Putamen (tissue), 1 donor: ENCODE measurements at places on chromosomes 2 and 18.

DNA sequence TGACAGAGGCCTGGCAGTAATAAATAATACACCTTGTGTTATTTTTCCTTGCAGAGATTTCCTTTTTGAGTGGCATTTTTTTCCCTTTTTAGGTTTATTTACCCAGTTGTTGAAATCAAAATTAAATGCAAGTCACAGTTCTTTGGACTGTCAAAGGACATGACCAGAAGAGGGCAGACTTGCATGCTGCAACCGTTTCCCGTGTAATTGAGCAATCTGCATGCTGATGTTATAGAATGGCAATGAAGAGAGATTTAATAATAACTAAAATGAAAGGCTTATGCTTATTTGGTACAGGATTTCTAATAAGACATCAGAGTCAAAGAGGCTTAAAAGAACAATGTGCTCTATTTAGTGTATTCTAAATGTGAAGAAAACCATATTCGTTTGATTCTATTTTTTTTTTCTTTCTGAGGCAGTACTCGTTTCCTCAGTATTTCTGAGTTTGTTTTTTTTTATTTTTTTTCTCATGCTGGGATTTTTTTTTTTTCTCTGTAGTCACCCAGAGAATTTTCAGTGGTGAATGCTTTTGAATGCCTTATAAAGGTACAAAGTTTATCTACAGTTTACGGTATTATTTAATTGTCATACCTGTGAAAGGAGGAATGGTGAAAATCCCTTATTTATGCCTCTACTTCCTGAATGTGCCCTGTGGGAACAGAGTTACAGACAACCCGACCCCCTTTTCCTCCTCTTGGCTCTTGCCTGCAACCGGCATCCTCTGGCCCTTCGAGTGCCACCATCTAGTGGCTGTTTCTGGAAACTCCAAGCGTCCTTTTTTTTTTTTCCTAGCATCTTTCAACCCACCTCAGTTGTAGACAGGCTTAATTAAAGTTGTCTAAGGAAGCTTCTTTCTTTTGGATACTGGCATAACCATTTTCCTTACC is 368.5 kb downstream of the LRRTM1 start:
- DNase-seq, result peak; percentile 87

GRCh38 chr2:112692495-112692911 is 28.3 kb upstream of the NT5DC4 start:
- DNase-seq, result no peak

GRCh38 chr2:207873794-207874193 is 104.1 kb upstream of the FZD5 start:
- DNase-seq, result no peak

DNA sequence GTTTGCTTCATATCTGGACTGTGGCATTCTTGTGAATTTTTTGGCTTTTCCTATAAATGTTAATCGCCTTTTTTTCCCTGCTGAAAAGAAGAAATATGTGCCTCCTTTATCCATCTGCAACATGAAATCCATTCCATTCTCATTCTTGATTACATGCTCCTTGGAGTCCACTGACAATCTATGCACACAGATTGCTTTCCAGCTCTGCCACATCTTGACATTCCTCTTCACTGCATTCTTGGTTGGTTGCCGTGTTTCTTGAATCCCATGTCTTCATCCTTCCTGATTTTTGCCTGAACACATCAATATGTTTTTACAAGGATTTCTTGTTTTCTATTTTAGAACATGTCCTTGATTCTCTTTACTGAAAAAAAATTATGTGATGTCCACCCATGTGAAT is 26.7 kb upstream of the BIRC6 start:
- no peak for DNase-seq

DNA sequence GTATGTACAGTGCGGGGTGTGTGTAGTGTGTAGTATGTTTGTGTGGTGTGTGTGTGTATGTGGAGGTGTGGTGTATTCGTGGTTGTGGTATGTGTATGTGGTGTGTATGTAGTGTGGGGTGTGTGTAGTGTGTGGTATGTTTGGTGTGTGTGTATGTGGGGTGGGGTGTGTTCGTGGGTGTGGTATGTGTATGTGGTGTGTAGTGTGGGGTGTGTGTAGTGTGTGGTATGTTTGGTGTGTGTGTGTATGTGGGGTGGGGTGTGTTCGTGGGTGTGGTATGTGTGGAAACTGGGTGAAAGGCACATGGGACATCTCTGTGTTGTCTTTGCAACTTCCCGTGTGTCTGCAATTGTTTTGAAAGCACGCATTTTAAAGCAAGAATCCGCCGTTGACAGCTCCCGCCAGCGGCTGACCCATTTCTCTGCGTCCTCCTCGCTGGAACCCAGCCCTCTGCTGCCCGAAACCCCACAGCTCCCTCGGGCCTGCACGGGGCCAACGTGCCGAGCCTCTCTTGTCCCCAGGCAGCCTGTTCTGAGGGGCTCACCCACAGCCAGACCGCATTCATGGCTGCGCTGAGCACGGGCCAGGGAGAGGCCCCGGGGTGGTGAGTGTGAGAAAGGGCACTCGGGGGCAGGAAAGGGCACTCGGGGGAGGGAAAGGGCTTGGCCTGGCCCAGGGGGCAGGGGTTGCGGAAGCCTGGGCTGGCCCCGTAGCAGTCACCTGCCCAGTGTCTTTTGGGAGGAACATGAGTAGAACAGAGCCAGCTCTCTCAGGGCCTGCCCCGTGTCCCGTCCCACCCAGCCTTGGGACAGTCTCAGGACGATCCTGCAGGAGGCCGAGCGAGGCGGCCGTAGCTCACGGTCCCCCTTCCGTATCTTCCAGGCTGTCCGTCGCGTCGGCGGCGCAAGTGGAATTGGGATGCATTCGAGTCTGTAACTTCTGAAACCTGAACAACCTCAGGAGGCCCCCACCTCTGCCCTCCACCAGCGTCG is 61.4 kb downstream of the TWIST2 start:
- DNase-seq, result no peak

GRCh38 chr2:109353806-109354745 is 225.1 kb downstream of the SH3RF3 start:
- DNase-seq, result no peak

DNA sequence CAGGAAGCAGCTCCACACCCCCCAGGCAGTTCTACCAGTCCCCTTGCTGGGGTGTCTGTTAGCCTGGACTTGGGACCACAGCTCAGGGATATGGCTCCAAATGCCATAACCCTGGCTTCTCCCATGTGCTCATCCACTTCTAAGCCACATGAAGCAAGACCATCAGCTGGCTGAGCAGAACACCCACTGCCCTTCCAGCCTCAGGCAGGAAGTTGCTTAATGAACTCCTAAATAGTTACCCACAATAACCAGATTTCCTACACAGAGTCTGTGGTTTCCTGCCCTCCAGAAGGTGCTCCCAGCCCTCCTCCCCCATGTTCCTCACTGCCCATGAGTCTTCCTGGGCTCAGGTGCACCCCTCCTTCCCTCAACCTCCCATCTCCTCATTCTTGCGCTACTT is 98.3 kb upstream of the EPC2 start:
- DNase-seq, result no peak

DNA sequence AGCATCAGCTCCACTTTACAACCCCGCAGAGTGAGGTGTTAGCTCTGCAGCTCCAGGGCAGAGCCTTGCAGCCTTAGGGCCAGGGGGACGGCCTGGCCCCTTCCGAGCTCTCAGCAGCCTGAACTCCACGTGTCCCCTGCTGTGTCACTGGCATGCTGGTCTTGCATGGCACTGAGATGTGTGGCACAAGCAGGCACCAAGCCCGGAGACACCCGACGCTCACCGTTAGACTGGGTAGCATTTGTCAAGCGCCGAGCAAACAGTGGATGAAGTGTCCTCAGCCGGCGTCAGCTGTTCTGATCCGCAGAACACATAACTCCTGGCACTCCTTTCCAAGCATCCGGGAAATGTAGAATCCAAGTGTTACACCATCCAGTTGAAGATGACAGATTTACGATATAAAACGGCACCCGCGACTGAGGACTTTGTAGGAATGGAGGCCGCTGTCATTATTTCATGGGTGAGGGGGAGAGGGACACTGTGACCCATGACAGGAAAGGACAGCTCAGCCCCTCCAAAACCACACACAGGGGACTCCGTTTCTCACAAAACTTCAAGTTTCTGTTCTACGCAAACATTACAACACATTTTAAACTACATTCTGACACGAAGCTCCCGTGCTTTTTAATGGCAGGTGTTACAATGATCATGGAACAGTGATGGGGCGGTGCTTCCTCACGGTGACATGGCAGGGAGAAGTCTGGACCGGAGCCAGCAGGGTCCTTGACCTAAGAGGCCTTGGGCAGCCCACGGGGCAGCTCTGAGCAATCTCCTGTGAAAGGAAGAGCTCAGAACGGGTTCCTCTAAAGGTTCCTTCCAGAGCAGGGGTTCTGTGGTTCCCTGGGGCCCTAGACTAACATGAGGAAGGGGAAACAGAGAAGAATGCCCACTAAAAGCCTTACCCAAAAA is 89.4 kb downstream of the HDAC4 start:
- DNase-seq, result no peak

DNA sequence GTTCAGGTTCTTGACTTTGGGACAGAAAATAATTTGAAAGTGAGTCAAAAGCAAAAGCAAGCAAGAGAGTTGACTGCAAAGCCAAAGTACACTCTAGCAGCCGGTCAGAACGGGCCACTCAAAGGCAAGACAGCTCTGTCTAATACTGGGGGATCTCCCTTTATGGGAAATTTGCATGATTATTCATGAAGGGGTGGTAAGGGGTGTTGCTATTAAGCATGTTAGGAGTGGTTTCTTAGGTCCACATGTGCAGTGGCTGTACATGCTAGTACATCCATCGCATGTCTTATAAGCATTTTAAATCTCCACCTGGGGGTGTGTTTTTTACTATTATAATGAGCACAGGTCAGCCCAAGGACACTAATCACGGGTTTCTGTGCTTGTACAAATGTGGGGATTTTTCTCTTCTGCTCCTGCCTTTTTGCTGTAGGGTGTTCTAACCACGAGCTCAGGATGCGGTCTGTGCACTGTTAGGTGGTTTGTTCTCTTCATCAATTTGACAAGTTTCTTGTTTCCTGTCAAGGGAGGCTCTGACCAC is 60.2 kb upstream of the SPP2 start:
- DNase-seq, result no peak
